ENCODE measurements at places on chromosomes 4 and X.

GRCh38 chrX:153670748-153671588 is 2.6 kb downstream of the PNCK start:
- no peak for DNase-seq

- DNase-seq: no peak
Measured at GRCh38 chrX:45479835-45480422, 279.3 kb upstream of the DIPK2B start.

DNA sequence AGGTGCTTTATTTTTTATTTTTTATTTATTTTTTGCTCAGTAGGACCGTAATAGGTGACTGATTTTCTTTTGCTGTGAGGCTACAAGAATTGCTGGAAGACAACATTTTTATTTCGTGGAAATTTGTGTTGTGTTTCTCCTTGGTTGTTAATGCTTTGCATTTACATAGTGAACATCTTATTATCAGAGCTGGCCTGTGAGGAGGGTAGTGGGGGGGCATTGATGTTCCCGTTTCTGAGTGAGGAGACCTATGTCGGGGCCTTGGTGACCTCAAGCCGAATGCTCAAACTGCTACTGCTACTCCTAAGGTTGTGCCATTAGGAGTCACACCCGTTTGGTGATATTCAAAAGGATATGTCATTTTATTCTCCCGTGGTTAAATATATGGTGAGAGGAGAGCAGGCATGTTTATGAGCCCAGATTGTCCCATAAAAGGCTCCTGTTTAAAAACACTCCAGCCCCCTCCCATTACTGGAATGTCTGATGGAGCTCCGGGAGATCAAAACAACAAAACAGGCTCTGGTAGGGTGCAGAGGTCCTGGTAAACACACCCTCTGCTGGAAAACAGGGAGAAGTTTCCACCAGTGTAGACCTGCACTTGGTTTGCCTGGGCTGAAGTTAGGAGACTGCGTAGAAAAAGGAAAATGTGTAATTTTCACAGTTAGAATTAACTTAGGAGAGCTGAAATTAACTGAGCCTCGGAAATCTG is 5.6 kb downstream of the PDGFRA start:
- no peak for DNase-seq

DNA sequence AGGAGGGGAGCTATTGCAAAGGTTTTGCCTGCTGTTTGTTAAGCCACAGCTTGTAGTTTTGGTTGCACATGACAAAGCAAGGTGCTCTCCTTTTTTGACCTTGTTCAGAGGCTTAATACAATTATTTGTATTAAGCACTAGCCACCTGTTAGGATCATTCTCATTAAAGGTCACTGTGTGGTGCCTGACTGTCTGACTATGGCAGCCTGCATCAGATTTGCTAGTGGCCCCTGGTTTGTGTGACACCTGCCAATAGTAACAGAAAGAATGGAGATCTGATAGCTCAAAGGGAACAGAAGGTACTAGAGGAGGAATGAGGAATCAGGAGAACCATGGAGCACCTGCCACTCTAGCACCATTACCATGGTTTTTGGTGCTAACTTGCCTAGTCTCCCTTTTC is 102.5 kb downstream of the POLA1 start:
- DNase-seq: no peak

- DNase-seq: no peak
Measured at GRCh38 chrX:153511784-153512500, 5.5 kb upstream of the ATP2B3 start.

DNA sequence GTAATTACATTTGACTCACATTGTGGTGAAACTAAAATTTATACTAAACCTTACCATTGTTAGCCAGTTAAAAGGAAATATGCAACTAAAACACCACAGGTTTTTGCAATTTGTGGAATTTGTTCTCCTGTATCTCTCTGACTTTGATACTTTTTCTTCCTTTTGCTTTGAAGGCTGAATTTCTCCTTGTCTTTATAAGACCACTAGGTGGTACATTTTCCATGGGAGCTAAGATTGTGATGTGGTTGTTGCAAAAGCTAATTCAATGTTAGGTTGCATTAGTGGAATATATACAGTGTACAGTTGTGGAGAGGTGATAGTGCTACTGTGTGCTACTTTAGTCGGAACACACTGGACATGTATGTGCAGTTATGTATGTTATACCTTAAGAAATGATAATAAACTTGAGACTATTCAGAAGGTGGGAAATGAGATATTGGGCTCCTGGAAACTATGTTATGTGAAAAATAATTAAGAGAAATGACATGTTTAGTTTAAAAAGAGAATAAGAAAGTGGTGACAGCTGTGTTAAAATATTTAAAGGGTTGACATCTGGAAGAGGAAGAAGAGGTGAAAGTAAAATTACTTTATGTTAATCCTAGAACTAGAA is 70.3 kb downstream of the ARL9 start:
- DNase-seq: no peak

DNA sequence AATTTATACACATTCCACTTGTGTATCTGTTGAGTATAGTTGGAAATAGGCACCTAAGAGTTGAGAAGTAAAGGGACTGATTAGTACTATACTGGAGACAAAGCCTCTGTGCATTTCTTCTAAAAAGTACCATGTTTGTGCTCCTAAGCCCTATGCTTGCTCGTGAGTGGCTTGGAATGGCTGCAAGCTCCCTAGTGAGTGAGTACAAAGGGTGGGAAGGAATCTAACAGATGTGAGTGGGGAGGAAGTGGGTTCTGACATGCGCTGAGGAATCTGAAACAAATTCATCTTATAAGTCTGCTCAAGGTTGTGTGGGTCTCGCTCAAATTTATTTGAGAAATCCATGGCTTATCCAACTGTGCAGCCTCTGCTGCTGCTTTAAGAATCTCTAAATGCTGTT is 13.3 kb downstream of the SPCS3 start:
- no peak for DNase-seq

GRCh38 chrX:17425551-17425950 is 50.6 kb downstream of the NHS start:
- no peak for DNase-seq

- no peak for DNase-seq
Measured at GRCh38 chr4:13703096-13703495, 75.6 kb upstream of the BOD1L1 start.

GRCh38 chr4:174873931-174874330 is 44.2 kb upstream of the ADAM29 start:
- no peak for DNase-seq
